Activated T-cell treated with anti-CD3 and anti-CD28 coated beads, Interleukin-2, amount 50 U/mL, for 24 hours (primary cell): ENCODE measurements at places on chromosomes 16 and 17.

GRCh38 chr17:21452377-21453143, 76.4 kb downstream of the KCNJ12 start:
- DNase-seq, result peak; percentile 63

- DNase-seq, result no peak
These were observed 33.1 kb downstream of the SMARCE1 start for GRCh38 chr17:40614431-40615067.

DNA sequence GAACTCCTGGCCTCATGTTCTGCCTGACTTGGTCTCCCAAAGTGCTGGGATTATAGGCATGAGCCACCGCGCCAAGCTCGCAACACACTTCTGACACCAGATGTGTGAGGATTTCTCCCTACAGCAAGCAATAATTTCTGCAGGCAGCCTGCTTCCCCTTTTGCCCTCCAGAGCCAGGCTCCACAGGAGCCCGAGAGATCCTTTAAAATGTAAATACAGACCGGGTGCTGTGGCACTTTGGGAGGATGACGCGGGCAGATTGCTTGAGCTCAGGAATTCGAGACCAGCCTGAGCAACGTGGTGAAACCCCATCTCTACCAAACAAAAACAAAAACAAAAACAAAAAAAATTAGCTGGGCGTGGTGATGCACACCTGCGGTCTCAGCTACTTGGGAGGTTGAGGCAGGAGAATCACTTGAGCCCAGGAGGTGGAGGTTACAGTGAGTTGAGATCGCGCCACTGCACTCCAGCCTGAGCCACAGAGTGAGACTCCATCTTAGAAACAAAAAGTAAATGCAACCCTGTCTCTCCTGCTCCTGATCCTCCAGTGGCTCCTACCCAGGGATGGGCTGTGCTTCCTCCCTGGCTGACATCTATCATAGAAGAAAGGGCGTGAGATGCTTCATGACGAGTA, 14.7 kb downstream of the C16orf96 start:
- DNase-seq, result no peak

DNA sequence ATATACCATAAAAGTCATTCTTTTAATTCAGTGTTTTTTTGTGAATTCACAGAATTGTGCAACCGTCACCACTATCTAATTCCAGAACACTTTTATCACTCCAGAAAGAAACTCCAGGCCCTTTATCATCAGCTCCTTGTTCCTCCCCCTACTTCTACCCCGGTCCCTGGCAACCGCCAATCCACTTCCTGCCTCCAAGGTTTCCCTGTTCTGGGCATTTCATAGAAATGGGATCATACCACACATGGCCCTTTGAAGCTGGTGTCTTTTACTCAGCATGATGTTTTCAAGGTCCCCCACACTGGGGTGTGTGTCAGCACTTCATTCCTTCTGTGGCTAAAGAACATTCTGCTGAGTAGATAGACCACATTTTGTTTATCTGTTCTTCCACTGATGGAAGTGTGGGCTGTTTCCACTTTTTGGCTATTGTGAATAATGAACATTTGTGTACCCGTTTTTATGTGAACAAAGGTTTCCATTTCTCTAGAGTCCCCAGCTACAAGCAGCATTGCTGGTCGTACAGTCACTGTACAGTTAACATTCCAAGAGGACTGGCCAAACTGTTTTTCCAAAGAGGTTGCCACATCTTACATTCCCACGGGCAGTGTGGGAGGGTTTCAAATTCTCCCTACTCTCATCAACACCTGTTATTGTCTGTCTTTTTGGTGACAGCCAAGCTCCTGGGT, 75.8 kb upstream of the ZNF469 start:
- no peak for DNase-seq

DNA sequence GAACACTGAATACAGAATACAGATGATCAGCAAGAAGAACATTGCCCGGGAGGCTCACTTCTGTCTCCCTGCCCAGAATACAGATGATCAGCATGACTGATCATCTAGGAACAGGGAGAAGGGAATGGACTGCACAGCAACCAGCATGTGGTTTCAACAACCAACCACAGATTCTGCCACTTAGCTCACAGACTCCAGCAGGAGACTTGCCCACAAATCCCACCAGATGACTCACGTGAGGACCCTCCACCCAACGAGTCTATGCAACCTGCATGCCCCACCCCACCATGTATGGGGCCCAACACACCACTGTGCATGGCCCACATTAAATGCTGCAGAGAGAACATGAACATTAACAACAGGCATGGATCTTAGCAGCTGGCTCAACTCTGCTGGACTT, 36.1 kb upstream of the ALOX12 start:
- DNase-seq, result no peak

DNA sequence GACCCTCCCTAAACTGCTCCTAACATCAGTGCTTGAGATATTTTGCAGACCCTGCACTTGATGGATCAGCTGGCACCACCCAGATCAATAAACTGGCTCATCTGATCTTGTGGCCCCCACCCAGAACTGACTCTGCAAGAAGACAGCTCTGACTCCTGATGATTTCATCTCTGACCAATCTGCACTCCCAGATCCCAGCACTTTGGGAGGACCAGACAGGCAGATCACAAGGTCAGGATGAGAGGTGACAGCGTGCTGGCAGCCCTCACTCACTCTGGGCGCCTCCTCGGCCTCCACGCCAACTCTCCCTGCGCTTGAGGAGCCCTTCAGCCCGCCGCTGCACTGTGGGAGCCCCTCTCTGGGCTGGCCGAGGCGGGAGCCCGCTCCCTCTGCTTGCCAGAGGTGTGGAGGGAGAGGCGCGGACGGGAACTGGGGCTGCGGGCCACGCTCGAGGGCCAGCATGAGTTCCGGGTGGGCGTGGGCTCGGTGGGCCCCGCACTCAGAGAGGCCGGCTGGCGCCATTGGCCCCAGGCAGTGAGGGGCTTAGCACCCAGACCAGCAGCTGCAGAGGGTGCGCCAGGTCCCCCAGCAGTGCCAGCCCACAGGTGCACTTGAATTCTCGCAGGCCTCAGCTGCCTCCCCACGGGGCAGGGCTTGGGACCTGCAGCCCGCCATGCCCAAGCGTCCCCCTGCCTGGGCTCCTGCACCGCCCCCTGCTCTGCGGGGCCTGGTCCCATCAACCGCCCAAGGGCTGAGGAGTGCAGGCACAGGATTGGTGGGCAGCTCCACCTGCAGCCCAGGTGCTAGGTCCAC, 2.4 kb upstream of the C16orf54 start:
- DNase-seq, result no peak

- no peak for DNase-seq
These were observed 79.9 kb downstream of the WNT3 start for GRCh38 chr17:46738544-46738943.

DNA sequence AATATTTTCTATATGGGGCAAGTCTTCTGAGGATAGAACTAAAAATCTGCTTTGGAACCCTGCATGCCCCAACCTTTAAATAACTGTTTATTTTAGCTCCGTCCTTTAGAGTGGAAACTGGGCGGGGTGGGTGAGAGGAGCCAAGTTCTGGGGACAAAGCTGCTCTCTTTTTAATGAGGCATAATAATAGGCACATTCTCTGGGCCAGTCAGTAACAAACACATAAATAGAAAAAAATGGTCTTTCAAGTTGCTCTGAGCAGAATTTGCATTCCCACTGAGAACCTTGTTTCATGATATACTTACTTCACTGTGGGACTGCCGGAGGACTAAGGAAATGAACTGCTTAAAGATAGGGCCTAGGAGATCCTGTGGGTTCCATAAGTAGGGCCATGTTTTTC, 51.5 kb downstream of the KNOP1 start:
- DNase-seq, result no peak

DNA sequence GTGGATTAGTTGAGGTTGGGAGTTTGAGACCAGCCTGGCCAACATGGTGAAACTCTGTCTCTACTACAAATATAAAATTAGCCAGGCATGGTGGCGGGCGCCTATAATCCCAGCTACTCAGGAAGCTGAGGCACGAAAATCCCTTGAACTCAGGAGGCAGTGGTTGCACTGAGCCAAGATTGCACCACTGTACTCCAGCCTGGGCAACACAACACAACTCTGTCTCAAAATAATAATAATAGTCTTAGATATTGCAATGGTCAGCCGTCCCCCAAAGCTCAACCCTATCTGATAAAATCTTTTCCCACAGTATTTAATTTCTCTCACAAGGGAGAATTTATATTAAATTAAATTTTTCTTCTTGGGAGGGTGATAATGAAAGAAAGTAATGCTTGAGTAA, 169.6 kb downstream of the XYLT1 start:
- no peak for DNase-seq

- DNase-seq, result no peak
These were observed 10.9 kb downstream of the DYNC1LI2 start for GRCh38 chr16:66740533-66740932.

DNA sequence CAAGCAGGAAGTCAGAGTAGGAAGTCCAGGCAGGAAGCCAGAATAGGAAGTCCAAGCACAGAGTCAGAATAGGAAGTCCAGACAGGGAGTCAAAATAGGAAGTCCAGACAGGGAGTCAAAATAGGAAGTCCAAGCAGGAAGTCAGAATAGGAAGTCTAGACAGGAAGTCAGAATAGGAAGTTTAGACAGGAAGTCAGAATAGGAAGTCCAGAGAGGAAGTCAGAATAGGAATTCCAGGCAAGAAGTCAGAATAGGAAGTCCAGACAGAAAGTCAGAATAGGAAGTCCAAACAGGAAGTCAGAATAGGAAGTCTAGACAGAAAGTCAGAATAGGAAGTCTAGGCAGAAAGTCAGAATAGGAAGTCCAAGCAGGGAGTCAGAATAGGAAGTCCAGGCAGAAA, 105.3 kb upstream of the C16orf82 start:
- no peak for DNase-seq

DNA sequence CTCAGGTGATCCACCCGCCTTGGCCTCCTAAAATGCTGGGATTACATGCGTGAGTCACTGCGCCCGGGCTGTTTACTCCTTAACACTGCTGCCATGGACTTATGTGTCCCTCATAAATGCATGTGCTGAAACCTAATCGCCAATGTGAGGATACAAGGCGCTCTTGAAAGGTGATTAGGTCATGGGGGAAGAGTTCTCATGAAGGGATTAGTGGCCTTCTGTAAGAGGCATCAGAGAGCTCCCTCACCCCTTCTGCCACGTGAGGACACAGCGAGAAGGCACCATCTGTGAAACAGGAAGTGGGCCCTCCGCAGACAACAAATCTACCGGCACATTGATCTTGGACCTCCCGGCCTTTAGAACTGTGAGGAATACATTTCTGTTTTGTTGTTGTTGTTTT, 19.1 kb downstream of the ITPRIPL2 start:
- no peak for DNase-seq

DNA sequence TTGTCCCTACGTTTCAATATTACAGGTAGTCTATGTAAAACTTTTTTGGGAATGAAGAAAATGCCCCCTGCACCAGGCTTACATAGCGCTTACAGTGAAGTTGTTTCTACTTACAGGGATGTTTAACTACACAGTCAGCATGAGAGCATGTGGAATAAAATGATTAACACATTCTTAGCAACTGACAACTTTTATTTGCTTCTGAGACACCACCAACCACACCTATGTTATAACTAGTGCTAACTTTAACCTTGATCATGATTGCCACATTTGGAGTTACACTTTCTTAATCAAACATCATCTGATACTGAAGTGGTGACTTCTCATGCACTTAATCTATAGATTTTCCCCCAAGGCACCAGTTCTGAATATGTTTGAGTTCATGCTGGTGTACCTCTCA, 20.3 kb upstream of the ZNF267 start:
- no peak for DNase-seq

DNA sequence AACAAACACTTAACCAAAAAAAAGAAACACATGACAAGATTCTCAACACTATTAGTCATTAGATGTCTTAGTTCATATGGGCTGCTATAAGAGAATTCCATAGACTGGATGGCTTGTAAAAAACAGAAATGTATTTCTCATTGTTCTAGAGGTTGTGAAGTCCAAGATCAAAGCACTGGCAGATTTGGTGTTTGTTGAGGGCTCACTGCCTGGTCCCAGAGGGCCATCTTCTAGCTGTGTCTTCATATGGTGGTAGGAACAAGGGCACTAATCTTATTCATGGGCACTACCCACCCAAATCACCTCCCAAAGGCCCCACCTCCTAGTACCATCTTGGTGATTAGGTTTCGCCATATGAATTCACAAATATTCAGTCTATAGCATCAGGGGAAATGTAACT, 162.5 kb upstream of the SDK2 start:
- DNase-seq, result no peak

- no peak for DNase-seq
These were observed 52.5 kb downstream of the CNOT1 start for GRCh38 chr16:58577141-58577540.

GRCh38 chr17:49390548-49391324, 23.9 kb downstream of the PHB1 start:
- peak; percentile 34 for DNase-seq

GRCh38 chr16:51429041-51429440, 278.0 kb upstream of the SALL1 start:
- no peak for DNase-seq

DNA sequence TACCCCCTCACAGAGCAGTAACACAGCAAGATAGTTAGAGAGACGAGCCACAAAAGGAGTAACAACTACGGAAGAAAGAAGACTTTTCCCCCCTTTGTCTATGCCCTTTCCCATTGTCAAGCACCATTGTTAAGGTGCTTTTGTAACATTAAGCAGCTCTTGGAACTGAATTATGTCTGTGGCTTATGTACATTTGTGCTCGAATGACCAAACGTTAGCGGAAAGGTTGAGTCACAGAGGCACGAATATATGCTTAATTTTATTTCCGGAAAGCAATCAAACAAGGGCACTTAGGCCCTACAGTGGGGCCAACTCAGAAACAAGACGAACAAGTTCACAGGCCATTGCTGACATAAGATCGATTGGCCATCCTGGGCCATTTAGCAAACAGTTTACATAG, 109.5 kb downstream of the ANKFN1 start:
- DNase-seq, result no peak

DNA sequence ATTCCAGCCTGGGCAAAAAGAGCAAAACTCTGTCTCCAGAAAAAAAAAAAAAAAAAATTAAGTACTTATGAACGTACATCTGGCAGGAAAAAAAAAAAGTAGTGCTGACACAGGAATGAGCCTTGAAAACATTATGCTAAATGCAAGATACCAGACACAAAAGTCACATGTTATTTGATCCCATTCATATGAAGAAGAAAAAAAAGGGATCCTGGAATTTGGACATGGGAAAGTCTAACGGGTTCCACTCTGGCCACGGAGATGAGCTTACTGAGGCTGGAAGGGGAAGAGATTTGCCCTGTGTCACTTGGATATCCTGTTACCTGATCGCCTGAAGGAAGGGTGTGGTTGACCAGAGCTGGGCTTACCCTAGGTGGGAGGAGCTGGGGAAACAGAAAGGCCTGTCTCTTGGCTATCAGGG, 251.9 kb downstream of the PARN start:
- DNase-seq, result no peak
